Fibroblast of skin of left quadriceps (primary cell): ENCODE measurements at places on chromosomes 7 and 10.

- DNase-seq, result no peak
Observed at GRCh38 chr7:36161996-36162395, 8.9 kb downstream of the EEPD1 start.

GRCh38 chr7:137846549-137846826 lies 286 bp downstream of the DGKI start:
- no peak for DNase-seq

GRCh38 chr7:73882047-73882402 lies 21.1 kb downstream of the TMEM270 start:
- no peak for DNase-seq

GRCh38 chr10:110805292-110805691 lies 66.4 kb upstream of the PDCD4 start:
- no peak for DNase-seq

DNA sequence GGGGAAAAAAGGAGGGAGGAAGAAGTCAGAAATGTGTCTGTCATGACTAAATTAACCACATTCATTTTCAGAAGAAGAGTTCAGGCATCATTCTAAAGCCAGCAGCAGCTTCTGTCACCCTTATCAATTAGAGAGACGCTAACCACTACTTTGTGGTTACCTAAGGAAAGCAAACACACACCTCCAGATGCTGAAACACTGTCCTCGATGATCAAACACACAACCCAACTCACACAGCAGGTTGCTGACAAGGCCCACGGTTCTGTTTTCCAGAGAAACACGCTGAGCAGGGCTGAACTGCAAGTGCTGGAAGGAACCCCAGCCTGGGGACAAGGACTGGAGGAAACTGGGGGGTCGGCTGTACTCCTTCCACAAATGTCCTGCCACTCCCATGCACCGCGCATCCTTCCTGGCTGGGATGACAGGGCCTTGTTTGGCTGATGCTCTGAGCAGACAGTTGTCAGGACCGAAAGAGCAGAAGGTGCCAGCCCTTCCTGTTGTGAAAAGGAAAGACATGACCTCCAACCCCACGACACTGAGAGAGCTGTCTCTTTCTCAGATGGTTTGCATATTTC lies 36.6 kb downstream of the PRKCQ start:
- no peak for DNase-seq

GRCh38 chr10:11871466-11871865 lies 48.3 kb downstream of the PROSER2 start:
- no peak for DNase-seq

- DNase-seq, result no peak
Observed at GRCh38 chr10:33363106-33363505, 28.6 kb upstream of the NRP1 start.

- no peak for DNase-seq
Observed at GRCh38 chr7:50356212-50356944, 51.9 kb downstream of the IKZF1 start.

GRCh38 chr10:566241-566885 lies 123.1 kb downstream of the DIP2C start:
- DNase-seq, result no peak

DNA sequence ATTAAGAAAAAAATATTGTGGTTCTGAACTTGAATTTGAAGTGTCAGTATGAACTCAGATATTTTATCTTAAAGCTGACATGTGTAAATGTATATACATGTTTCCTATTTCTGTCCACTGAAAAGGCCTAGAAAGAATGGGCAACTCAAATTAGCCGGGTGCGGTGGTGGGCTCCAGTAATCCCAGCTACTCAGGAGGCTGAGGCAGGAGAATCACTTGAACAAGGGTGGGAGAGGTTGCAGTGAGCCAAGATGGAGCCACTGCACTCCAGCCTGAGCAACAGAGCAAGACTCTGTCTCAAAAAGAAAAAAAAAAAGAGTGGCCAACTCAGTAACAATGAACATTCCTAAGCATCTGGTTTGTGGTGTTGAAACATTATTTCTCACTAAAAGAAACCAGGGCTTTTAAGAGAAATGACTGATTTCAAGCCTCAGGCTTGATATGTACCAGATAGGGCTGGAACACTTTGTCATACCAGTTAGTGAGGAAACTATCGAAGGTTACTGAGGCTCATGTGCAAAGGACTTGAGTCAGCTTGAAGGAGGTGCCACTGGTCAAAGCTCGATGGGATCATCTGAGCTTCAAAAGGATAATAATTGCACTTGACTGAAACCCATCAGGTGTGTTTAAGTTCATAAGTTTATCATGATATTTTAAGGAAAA lies 40.5 kb downstream of the AOAH start:
- DNase-seq, result no peak

- DNase-seq, result no peak
Observed at GRCh38 chr7:146728141-146728540, 611.5 kb downstream of the CNTNAP2 start.

DNA sequence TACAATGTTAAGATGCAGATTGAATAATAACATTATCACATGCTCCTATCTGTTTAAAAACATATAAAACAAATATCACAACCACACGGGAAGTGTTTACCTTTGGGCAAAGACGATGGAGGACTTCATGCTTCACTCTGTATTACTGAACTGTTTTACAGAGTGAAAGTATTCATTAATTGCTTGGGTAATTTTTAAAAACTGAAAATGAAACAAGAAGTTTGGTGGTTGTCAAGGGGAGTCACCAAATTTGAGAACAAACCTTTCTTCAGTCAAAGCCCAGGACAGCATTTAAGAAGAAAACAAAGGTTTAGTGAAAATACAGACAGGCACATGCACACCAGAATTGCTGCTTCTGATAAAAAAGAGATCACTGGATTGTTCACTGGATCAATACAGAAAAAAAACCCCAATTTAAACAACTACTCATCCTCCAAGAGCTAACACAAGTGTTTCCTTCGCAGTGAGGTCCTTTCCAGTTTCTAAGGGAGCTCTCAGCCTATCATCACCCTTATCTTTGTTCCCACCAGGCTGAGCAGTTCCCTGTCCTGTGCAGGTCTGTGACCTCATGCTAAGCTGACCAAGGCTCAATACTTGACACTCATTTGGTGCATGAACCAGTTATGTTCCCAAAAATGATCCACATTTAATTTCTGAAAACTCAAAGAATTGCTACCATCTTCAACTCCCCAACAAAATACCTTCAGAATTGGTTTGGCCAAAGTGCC lies 8.8 kb downstream of the PARP12 start:
- no peak for DNase-seq

DNA sequence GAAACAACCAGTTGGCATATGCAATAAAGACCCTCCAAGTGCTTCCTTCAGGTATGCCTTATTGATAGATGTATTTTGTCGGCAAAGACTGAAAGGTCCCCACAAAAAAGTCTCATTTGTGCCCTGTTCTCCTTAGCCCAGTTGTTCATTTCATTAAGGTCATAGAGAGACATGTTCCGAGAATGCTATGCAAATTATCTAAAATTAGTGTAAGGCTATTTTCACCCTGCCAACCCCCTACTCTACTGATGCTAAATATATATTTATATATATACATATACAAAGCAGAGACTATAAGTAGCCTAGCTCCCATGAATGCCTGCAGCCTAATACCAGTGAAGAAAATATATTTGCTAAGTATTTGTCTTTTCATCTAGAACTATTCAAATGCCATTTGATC lies 96.7 kb upstream of the ADO start:
- no peak for DNase-seq

- no peak for DNase-seq
Observed at GRCh38 chr10:86659721-86660453, 5.5 kb downstream of the OPN4 start.
